GM23338 (cell line): ENCODE measurements at places on chromosomes 2 and 18.

- no peak for DNase-seq
Measured at GRCh38 chr18:48828194-48828545, 122.6 kb downstream of the SMAD7 start.

- DNase-seq = no peak
Measured at GRCh38 chr2:18301421-18302139, 258.9 kb downstream of the RDH14 start.

GRCh38 chr2:129061069-129061768 is 742.6 kb upstream of the HS6ST1 start:
- no peak for DNase-seq

DNA sequence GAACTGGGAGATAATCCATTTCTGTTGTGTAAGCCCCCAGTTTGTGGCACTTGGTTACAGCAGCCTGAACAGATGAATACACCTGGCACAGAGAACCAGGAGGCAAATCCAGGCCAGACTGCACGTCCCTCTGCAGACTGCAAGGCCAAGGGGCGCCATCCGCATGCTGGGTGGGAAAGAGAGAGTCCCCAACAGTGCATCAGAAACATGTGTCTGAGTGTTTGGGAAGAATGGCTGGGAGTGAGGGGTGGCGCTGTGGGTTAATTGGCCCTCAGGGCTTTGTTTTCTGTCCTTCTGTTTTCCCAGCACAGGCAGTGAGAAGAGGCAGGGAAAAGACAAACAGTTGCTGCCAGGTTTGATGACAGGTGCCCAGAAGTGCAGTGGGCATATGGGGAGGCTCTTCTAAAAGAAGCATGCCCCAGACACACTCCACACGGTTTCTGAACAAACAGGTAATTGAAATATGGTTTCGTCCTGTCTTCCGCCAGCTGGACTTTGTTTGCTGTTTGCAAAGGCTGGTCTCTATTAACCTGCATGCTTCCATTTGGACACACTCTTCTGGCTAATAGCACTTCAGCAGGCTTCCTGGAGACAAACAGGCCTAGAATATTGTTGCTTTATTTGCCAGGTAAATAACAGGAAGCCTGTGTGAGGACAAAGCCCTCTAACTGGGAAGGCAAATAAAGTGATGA is 43.4 kb upstream of the SEC11C start:
- DNase-seq = peak; percentile 86

GRCh38 chr2:221170548-221170947 is 401.6 kb downstream of the EPHA4 start:
- no peak for DNase-seq

DNA sequence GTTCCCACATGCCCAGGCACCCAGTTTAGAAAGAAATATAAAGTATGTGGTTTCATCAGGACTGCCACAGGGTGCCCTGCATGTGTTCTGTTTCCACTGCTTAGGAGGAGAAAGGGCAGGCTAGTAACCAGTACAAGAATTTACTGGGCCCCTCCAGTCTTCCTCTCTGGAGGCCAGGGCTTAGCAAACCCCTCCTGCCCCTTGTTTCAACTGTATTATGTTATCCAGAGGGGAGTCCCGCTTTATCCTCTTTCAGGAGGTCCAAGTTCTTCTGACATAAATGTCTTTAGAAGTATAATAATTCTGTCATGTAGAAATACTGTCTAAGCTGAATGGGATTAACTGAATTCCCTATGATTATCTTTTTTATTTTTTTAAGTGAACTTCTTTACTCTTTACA is 132.1 kb downstream of the WDSUB1 start:
- no peak for DNase-seq

GRCh38 chr2:5932556-5933469 is 240.6 kb downstream of the SOX11 start:
- DNase-seq = no peak

- DNase-seq = peak; percentile 24
Measured at GRCh38 chr2:64525317-64525613, 1.1 kb downstream of the AFTPH start.

DNA sequence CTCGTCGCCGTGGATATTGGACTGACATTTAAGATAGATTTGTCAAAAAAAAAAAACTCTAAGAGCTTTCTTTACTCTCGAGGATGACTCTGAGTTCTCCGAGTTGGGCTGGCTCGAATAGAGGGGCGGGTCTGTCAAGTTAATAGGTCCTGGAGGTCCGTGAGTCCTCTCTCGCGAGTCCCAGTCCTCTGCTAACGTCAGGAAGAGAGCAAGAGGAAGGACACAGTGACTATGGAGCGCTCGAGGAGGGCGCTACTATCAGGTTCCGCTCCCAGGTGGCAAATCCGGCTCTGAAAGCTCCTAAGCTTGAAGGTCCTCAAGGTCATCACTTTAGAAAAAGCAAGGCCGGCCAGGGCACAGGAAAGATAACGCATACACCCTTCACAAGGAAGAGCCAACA is 404 bp upstream of the AKAIN1 start:
- DNase-seq = peak; percentile 30

- DNase-seq = peak; percentile 82
Measured at GRCh38 chr2:233030-233429, 30.8 kb downstream of the SH3YL1 start.

- no peak for DNase-seq
Measured at GRCh38 chr2:52520644-52521043, 1247.0 kb upstream of the CHAC2 start.

DNA sequence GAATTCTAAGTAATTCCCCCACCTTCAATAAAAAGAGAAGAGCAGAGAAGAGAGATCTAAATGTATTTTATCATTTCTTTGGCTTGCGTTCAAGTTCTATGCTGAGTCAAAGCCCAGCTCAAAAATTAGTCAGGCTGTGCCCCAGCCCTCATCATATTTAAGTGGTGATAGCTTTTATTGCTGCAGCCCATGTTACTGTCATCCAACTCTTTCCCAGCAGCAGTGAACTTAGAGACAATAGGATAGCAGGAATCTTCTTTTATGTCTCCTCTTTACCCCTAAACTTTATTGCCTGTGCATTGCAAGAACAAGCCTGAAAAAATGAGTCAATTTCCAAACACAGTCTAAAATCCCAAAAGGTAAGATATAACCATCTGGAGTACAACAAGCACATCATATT is 1599.3 kb upstream of the PIK3C3 start:
- no peak for DNase-seq

DNA sequence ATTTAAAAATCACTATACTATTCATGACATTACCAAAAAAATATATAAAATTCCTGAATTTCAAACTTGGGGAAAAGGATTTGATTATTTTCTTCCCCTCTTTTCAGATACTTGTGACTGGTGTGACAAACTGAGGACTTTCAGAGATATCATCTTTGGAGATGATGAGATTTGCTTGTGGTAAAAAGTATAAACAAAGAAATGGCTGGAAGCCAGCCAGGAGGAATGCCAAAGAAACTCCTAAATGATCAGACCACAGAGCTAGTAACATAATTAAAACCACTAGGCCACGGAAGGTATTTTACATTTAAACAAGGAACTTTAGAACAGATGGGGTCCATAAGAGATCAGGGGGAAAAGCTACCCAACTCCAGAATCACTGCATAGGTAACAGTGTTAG is 58.7 kb downstream of the PIGN start:
- DNase-seq = no peak

GRCh38 chr2:75287624-75288316 is 88.5 kb upstream of the TACR1 start:
- DNase-seq = no peak

GRCh38 chr2:42969231-42970150 is 177.1 kb upstream of the HAAO start:
- DNase-seq = no peak

GRCh38 chr2:2828774-2829368 is 497.8 kb upstream of the MYT1L start:
- DNase-seq = no peak

DNA sequence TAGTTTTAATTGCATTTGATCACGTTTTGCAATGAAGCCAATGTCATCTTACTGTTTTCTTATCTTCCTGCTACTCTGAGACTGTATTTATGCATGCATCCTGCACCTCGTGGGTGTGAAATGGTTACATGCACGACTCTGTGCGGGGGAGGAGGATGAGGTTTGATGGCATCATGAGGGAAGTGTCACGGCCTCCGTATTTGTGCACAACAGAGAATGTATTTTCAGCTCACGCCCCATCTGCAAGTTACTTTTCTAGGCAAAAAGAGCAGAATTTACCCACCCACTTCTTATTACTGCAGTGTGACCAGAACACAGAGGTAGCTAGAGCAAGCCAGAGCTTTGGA is 145.1 kb downstream of the TDRD15 start:
- DNase-seq = no peak

- DNase-seq = peak; percentile 62
Measured at GRCh38 chr2:79041032-79041448, 15.5 kb downstream of the REG3G start.

GRCh38 chr2:43305517-43305916 is 79.1 kb upstream of the ZFP36L2 start:
- DNase-seq = no peak

DNA sequence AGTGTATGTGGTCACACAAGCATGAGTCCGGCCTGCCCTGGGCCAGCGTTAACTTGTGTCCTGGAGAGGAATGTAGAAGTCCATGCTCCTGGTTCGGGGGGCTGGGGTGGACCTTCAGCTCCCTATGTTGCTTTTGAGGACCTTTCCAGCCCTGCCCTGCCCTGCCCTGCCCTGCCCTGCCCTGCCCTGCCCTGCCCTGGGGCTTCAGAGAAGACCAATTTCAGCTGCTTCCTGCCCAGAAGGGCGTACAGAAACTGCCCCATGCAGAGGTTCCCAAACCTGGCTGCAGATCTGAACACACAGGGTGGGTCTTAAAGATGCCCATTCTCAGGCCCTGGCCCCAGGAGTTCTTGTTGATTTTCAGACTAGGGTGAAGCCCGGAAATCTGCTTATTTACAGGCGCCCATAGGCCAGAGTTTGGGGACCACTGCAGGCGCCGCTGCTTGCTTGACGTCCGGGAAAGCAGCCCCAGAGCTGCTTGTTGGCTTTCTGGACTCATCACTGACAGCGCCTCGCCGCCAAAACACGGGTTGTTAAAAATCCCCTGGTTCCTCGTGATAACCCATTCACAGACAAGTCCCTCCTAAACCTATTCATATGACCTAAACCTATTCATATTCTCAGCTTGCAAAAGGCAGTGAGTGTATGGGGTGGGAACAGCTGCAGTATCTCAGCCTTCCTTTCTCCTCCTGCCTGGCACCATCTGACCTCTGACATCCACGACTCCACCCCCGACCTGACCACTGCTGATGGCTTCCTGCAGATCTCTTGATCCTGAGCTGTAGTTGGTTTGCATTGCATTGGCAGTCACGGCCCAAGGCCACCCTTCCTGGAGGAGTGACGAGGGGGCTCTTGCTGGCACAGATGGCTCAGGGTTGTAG is 198.3 kb downstream of the GLI2 start:
- DNase-seq = no peak

GRCh38 chr2:216299588-216299987 is 72.7 kb downstream of the MARCHF4 start:
- no peak for DNase-seq
